ENCODE measurements at places on chromosomes 1 and 21. TPM values are rescaled to one million over a fixed set of nuclear protein-coding genes. Genes with fewer than 3 reads are reported as not detected.

DNA sequence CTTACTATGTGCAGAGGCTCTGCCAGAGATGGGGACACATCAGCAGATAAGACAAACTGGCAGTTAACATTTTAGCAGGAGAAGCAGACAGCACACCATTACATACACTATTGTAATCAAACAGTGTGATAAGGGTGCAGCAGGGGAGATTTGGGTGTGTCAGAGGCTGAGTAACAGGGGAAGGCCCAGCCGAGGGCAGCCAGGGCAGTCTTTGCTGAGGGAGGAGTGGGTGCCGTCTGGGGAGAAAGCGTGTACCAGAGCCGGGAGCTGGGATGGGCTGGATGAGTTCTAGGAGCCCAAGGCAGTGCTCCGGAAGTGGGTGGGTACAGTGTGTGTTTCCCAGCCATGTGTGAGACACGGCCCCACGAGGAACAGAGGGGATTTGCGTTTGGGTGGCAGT is 31.2 kb downstream of the KCNA10 start:
- no peak for DNase-seq

GRCh38 chr1:175493321-175494010 is 249.9 kb downstream of the TNR start:
- DNase-seq, result no peak

GRCh38 chr1:176932114-176933104 is 232.1 kb downstream of the ASTN1 start:
- no peak for DNase-seq

The LCE1D gene
- total RNA-seq, result not detected

The CYP2J2 gene
- total RNA-seq, result not detected

The OR2T2 gene
- not detected for total RNA-seq

The GNG4 gene
- 0.32 TPM for total RNA-seq

GRCh38 chr1:238457610-238458009 is 566.9 kb upstream of the ZP4 start:
- peak; percentile 12 for DNase-seq

The POU2F1 gene
- 3.4 TPM for total RNA-seq

The PLA2G2A gene
- total RNA-seq, result not detected

The FMO5 gene
- 4.9 TPM for total RNA-seq

DNA sequence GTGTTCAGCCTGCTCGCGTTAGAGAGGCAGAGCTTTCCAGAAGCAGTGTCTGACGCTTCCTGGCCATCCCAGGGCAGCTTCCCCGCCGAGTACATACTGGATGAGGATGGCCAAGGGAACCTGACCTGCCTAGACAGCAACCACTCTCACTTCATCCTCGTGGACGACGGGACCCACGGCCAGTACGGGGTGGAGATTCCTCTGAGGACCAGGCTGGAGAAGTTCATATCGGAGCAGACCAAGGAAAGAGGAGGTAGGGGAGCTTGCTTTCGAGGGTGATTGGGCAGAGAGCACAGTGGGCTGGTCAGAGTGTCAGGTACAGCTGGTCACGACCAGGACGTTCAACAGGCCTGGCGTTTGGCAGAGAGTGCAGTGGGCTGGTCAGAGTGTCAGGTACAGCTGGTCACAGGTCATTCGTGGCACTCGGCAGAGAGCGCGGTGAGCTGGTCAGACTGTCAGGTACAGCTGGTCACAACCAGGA is 22.4 kb downstream of the TRPM2 start:
- DNase-seq, result no peak
